ENCODE measurements at places on chromosomes 2 and 18. TPM values are rescaled to one million over a fixed set of nuclear protein-coding genes. Genes with fewer than 3 reads are reported as not detected.

GRCh38 chr2:180539541-180539940 lies 440.9 kb upstream of the UBE2E3 start:
- DNase-seq = no peak

- no peak for DNase-seq
These were observed 41.1 kb downstream of the ASB1 start for GRCh38 chr2:238467792-238468191.

GRCh38 chr2:43106559-43107527 lies 119.6 kb downstream of the ZFP36L2 start:
- DNase-seq = no peak

- DNase-seq = no peak
These were observed 307.9 kb downstream of the SLC8A1 start for GRCh38 chr2:40144022-40144421.

DNA sequence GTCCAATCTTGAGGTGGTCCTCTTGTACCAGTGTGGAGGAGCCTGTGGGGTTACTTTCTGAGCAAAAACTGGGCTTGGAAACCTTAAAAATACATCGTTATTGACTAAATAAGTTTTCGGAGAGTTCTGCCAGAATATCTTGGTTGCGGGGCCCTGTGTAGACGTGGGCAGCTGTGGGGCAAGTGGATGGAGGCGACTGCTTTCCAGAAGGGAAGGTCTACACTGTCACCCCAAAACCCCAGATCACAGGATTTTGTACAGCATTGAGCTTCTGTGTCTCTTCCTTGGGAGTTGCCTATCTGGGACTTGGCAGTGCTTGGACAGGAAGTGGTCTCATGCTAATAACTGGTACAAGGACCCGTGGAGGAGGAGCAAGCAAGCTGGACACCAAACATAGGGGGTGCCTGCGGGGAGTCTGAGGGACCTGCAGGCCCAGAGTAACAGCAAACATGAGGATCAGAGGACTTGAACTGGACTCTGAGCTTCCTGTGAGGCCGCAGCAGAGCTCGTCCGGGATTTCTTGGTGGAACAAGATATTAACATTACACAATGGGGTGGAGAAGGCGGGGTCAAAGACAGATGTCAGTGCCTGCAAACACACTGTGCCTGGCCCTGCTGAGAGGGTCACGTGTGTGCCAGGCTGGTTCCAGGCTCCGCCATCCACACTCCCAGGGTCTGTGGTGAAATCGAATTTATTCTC lies 48.0 kb upstream of the CTLA4 start:
- DNase-seq = no peak

- DNase-seq = no peak
These were observed 9.1 kb upstream of the B3GNT7 start for GRCh38 chr2:231386446-231386845.

- DNase-seq = no peak
These were observed 12.7 kb upstream of the CDH2 start for GRCh38 chr18:28189400-28190239.

GRCh38 chr2:172095905-172096625 lies 6.6 kb downstream of the DLX2 start:
- DNase-seq = no peak

DNA sequence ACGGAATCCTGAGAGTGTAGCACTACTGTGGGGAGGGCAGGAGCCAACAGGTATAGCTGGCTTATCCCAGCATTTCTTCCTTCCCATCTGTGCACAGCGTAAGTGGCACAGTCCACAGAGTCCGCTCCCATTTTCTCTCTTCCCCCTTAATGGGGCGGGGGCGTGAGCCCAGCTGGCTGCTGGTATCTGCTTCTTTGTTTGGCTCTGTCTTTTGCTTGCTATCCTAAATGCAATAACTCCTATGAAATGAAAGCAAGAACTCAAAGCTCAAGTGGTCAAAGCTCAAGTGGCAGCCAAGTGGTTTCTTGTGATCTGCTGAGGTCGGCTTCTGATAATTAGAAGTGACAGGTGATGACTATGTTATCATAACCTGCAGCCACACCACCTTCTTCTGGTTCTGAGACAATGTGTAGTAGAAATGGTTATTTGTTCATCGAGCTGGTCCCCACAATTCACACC lies 192.7 kb downstream of the PLCL1 start:
- DNase-seq = no peak

DNA sequence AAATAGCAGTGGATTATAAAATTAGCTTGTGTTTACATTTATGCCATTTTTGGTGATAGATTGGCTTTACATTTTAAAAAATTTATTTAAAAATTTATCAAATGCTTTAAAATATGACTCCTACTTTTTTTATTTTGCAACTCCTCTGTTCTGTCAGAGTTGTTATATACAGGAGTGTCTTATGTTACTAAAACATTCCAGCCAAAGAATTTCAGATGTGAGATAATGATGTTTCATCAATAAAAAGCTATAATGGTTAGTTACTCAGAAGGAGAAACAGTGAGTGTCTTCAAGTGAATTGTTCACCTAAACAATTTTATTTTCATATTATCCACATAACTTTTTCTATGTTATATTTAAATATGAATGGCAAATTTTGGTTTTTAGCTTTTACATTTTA lies 52.7 kb downstream of the GLS start:
- no peak for DNase-seq

GRCh38 chr18:59514203-59514602 lies 155.1 kb upstream of the LMAN1 start:
- peak; percentile 67 for DNase-seq

- no peak for DNase-seq
These were observed 506.1 kb upstream of the FAM98A start for GRCh38 chr2:34105006-34105767.

GRCh38 chr18:49845629-49846360 lies 32.5 kb upstream of the ACAA2 start:
- peak; percentile 30 for DNase-seq

DNA sequence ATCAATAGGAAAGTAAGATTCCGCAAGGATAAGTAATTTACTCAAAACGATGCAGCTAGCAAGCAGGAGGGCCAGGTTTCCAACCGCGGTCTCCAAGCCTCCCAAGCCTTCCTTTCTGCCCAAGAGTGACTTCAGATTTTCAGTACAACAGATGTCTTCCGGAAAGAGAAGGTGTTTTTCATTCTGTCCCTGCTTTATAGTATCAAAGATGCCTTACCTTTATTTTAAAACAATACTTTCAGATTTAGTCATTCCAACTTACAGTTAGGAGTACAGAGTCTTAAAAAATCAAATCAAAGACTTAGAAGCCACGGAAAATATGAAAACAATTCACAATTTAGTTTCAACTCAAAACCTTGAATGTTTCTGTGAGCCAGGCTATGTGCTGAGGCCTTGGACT lies 43.6 kb downstream of the CYB5A start:
- DNase-seq = no peak

GRCh38 chr18:62716619-62717168 lies 1.4 kb downstream of the PHLPP1 start:
- peak; percentile 58 for DNase-seq

GRCh38 chr2:145801210-145801609 lies 1281.3 kb upstream of the ZEB2 start:
- DNase-seq = no peak

DNA sequence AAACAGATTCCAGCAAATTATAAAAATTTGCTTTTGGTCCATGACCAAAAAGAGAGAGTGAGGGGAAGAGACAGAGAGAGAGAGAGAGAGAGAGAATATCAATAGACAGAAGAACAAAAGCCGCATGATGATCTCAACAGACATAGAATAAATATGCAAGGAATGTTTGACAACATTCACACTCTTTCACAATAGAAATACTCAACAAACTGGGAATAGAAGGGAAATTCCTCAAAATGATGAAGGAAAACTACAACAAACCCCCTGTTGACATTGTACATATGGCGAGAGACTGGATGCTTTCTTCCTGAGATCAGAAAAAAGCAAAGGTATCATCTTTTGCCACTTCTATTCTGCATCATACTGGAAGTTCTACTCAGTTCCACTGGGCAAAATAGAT lies 309.7 kb downstream of the RAD51AP2 start:
- no peak for DNase-seq

DNA sequence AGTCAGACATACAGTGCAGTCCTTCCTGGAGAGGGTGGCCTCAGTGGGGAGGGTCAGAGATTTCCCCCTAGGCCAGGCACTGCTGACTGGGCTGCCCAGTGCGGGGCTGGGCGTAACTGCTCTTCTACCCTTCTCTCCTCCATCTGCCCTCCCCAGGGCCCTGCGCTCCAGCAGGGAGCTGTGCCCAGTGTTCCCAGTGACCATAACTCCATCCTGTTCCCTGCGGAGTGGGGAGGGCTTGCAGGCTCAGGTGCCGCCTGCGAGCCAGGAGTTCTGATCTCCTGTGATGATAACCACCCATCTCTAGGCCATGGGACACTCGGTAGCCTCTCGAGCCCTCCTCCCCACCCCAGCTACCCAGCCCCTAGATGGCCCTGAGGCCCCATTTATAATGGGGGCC lies 107.6 kb downstream of the SMAD7 start:
- no peak for DNase-seq

DNA sequence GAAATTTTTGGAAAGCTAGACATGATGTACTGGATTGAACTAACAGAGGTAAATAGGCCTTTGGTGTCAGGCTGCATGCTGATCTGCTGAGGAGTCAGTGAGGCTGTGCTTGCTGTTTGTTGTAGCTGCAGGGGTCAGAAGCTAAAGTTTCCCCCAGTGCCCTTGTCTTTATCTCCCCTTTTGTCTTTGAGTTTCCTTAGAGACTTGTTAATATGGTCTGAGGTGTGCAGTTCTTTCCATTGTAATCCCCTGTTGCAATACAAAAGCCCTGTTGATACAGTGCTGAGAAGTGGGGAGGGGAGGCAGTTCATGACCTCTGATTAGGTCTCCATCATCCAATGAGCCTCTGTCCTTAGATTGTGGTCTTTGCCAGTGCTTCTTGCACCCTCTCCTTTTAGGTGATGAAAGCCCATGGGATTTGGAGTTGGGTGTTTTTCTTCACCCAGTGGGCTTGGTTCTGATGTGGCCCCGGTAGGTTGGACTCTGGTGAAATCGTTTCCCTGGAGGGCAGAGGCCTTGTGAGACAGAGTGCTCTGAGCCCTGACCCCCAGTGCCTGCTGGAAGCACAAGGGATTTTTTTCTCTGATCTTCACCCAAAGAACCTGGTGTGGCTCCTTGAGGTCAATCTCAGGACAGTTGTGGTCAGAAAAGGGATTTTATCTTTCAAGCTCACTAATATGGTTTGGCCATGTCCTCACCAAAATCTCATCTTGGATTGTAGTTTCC lies 163.1 kb downstream of the TMEM18 start:
- no peak for DNase-seq

GRCh38 chr18:24989760-24990593 lies 362.0 kb downstream of the ZNF521 start:
- no peak for DNase-seq

GRCh38 chr2:28030600-28030999 lies 140.1 kb downstream of the BABAM2 start:
- DNase-seq = no peak

- DNase-seq = peak; percentile 54
These were observed 14.1 kb upstream of the CHRNA1 start for GRCh38 chr2:174778085-174778981.

DNA sequence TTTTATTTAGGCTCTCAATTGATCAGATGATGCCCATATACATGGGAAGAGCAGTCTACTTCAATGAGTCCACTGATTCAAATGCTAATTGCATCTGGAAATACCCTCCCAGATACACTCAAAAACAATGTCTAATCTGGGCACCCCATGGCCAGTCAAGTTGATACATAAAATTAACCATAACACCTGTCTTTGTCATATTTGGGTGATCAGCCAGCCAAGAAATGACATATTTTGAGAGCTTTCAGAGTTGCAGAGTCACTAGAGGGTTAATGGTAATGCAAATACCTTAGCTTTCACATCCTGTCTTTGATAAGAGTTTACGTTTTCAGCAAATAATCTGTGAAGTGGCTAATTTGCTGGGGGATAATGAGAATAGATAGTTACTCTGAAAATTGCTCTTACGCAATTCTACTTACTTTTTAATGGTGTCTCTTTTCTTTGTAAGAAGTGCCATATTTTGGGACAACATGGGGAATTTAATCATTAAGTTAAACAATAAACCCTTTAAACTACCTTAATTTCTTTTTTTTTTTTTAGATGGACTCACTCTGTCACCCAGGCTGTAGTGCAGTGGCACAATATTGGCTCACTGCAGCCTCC lies 49.1 kb downstream of the CCDC195 start:
- no peak for DNase-seq

DNA sequence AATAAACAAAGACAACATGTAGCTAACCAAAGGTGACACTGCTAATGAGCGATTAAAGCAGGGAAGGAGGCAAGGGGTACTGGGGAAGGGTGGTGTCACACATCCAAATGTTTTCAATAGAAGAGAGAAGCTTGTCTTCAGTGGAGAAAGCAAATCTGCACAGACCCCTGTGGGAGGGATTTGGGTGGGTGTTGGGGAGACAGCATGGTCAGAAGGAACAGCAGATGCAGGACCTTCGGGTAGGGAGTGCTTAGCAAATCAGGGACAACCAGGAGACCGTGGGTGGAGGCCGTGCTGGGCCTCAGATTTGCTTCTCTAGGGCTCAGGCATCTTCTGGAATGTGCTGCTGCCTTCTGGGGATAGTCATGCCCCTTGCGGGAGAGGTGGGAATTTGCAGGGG lies 185.3 kb upstream of the RAB6C start:
- no peak for DNase-seq

GRCh38 chr2:84460670-84461069 lies 1.6 kb upstream of the SUCLG1 start:
- DNase-seq = no peak

GRCh38 chr2:26653207-26654060 lies 12.3 kb upstream of the CIB4 start:
- peak; percentile 20 for DNase-seq

GRCh38 chr2:221999717-222000116 lies 299.1 kb downstream of the PAX3 start:
- no peak for DNase-seq

GRCh38 chr2:121002597-121002996 lies 266.9 kb downstream of the GLI2 start:
- no peak for DNase-seq

DNA sequence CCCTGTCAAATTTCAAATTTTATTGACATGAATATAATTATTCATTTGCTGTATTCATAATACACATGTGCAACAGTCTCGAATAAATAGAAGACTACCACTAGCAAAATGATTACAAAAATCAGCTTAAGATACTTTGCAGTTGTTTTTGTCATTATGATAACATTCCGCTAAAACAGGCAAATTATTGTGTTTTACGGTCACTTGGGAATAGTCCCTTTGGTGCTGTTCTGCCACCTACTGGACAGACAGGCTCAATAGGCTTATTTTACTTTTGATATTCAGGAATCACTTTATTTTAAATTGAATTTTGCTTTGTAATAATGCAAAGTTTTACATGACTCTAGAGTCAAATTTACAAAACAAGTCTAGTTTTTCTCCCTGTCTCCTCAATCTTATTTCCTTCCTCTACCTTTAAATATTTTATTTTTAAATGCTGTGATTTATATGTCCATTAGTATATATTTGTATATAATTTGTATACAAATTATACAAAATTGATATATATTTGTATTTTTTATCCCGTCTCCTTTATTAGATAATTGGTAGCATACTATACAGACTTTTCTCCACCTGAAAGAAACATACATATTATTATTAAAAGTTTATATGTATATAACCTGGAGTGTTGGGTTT lies 456.3 kb downstream of the DLGAP1 start:
- no peak for DNase-seq

Gene TMBIM1
- total RNA-seq = 256 TPM

Gene VIT
- 7.4 TPM for total RNA-seq

Gene LRP1B
- total RNA-seq = 0.89 TPM

Gene FIGN
- 8.0 TPM for total RNA-seq

Gene ERMN
- 0.70 TPM for total RNA-seq

Gene PDCD1
- total RNA-seq = 0.57 TPM

Gene SRD5A2
- 0.65 TPM for total RNA-seq

Gene TFCP2L1
- 15.7 TPM for total RNA-seq
